ENCODE measurements at places on chromosomes 16 and 17. TPM values are rescaled to one million over a fixed set of nuclear protein-coding genes. Genes with fewer than 3 reads are reported as not detected.

TLCD3B gene
- total RNA-seq: 1.7 TPM

DNA sequence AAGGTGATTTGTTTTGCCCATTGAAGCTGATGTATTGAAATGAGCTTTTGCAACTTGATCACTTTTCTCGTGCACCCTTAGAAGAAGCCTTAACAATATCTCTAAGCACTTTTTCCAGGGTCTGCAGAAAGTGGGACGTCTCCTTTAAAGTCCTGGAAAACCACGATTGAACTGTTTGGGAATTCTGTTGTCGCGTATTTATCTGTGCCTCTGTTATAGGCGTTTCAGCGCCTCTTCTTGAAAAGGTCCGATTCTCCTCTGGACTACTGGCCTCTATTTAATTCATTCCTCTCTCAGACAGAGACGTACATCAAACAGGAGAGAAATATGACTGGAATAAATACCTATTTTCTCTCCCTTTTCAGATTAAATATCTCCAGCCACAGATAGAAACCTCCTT lies 262.4 kb upstream of the PSMD7 start:
- DNase-seq: no peak

DNA sequence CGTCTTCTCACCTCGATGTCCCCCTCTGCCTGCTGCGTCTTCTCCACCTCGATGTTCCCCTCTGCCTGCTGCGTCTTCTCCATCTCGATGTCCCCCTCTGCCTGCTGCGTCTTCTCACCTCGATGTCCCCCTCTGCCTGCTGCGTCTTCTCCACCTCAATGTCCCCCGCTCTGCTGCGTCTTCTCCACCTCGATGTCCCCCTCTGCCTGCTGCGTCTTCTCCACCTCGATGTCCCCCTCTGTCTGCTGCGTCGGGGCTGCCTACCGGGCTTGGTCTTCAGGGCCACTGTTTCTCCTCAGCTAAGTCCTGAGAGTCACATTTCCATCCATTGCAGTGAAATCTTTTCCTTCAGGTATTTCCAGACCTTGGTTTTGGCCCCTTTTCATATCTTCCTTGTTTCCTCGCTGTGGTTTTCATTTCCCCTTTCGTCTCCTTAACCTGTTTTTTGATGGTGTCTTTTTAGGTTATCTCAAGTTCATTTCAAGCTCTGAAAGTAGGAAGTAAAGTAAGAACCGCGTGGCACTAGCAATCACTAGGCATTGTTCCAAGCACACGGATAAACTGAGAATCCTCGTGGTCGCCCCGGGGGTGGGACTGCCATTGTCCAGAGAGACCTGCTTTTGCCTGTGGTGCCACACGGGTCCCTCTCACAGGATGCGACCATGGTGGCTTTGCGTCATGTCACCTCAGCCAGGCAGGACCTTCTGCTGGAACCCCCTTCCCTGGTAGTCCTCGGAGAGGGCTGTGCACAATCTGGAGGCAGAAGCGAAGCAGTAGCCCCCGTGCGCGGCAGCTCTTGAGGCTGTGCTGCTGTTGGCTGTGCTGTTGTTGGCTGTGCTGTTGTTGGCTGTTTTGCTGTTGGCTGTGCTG lies 9.5 kb upstream of the ZNF750 start:
- DNase-seq: no peak

GRCh38 chr16:19974607-19975006 lies 90.0 kb upstream of the GPRC5B start:
- no peak for DNase-seq

All from natural killer cell (primary cell).